ENCODE measurements at places on chromosomes 7 and 10. TPM values are rescaled to one million over a fixed set of nuclear protein-coding genes. Genes with fewer than 3 reads are reported as not detected.
A peak's percentile ranks its signal among the peaks of the same experiment; 100 is the strongest.

GRCh38 chr10:4316161-4316810 is 509.7 kb upstream of the AKR1E2 start:
- no peaks in the 10 kb centered on the region for H3K36me3 ChIP-seq
- ATAC-seq = no peak
- H3K4me1 ChIP-seq = peaks cover 10% of the 10 kb centered on the region

DNA sequence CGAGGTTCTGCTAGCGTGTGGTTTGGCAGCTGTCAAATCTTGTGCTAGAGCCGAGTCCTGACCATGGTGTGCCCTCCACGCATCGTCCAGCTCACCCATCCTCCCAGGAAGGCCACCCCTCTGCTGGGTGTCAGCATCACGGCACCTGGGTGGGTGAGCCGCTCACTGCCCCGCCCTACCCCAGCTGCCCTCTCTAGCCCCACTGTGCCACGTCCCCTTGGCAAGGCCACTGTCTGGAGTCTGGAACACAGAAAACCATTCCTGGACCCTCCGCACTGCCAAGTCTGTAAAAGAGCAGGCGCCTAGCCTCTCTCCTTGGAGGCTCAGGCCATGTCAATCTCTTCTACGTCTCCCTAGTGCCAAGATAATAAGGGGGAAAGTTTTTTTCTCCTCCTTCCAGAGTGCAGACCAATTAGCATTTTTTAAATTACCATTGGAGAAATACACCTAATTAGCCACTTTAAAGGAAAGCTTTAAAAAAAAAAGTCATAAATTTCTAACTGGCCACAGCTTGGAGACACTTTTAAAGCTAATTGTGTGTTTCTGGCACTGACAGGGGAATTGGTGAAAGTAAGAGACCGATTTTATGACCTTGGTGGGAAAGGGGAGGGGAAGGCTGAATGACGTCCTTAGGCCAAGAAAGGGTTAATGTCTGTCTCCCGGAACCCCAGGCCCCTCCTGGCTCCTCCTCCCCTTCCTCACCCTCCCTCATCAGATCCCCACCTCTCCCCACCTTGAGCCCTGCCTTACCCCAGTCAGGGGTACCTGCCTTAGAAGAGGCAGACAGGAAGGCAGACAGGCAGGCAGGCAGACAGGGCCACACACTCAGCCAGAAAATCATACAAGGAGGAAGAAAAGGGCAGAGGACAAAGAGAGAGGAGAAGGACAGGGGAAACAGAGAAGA is 151.2 kb downstream of the PLXNA4 start:
- no peaks in the 10 kb centered on the region for H3K27me3 ChIP-seq
- H3K36me3 ChIP-seq = no peaks in the 10 kb centered on the region
- H3K27ac ChIP-seq = no peak overlapping the region
- no peaks in the 10 kb centered on the region for H3K4me1 ChIP-seq
- H3K4me3 ChIP-seq = no peak overlapping the region

- ATAC-seq = no peak
- no peaks in the 10 kb centered on the region for H3K4me1 ChIP-seq
- H3K27ac ChIP-seq = no peak overlapping the region
Observed at GRCh38 chr7:124100190-124100589, 67.3 kb upstream of the TMEM229A start.

- H3K4me3 ChIP-seq = no peak overlapping the region
- no peaks in the 10 kb centered on the region for H3K4me1 ChIP-seq
- no peaks in the 10 kb centered on the region for H3K36me3 ChIP-seq
- H3K27ac ChIP-seq = no peak overlapping the region
Observed at GRCh38 chr7:7786595-7786994, 68.2 kb upstream of the RPA3 start.

GRCh38 chr10:49620841-49621378 is 7.1 kb downstream of the CHAT start:
- H3K27me3 ChIP-seq = peaks cover 60% of the 10 kb centered on the region
- no peak overlapping the region for H3K4me3 ChIP-seq
- ATAC-seq = no peak
- no peaks in the 10 kb centered on the region for H3K36me3 ChIP-seq
- no peaks in the 10 kb centered on the region for H3K4me1 ChIP-seq

GRCh38 chr10:11684717-11685645 is 57.2 kb upstream of the ECHDC3 start:
- no peaks in the 10 kb centered on the region for H3K4me1 ChIP-seq
- H3K4me3 ChIP-seq = no peak overlapping the region
- peaks cover 7% of the 10 kb centered on the region for H3K27me3 ChIP-seq

DNA sequence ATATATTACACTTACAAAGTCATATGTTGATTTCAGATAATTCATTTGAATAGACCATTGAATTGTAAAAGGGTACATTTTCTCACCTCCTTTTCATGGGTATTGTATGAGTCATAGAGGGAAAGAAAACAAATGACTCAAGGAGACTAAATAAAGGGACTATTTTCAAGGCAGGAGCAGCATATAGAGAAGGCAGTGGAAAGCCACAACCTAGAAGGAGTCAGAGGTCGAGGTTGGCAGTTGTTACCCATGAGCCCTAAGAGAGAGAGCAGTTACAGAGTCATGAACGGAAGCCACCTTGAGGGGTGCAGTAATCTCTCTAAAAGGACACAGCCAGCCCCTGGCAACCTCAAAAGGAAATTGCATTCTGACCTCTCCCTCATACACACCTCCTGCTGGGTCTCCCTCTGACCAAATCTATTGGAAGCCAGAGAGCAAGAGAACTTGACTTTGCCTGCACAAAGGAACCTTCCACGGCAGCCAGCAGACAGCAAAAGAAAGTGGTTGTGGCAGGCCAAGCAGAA is 137.9 kb downstream of the GRM8 start:
- H3K27me3 ChIP-seq = no peaks in the 10 kb centered on the region
- H3K36me3 ChIP-seq = no peaks in the 10 kb centered on the region
- no peak overlapping the region for H3K4me3 ChIP-seq
- H3K27ac ChIP-seq = no peak overlapping the region

GRCh38 chr10:43350686-43351085 is 20.8 kb upstream of the FXYD4 start:
- no peak for ATAC-seq
- H3K4me1 ChIP-seq = no peaks in the 10 kb centered on the region
- H3K27me3 ChIP-seq = peaks cover 17% of the 10 kb centered on the region
- H3K4me3 ChIP-seq = no peak overlapping the region

DNA sequence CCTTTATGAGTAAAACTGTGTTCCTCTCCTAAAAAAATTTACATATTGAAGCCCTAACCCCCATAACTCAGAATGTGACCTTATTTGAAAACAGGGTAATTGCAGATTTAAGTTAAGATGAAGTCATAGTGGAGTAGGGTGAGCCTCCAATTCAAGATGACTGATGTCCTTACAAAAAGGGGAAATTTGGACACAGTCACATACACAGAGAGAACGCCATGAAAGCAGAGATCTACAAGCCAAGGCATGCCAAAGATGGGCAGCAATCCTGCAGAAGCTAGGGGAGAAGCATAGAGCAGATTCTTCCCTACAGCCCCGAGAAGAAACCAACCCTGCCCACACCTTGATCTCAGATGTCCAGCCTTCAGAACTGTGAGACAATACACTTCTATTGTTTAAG is 23.8 kb upstream of the ADD3 start:
- no peak overlapping the region for H3K27ac ChIP-seq
- H3K27me3 ChIP-seq = no peaks in the 10 kb centered on the region
- no peaks in the 10 kb centered on the region for H3K36me3 ChIP-seq
- no peak overlapping the region for H3K4me3 ChIP-seq
- H3K4me1 ChIP-seq = no peaks in the 10 kb centered on the region
- no peak for ATAC-seq

DNA sequence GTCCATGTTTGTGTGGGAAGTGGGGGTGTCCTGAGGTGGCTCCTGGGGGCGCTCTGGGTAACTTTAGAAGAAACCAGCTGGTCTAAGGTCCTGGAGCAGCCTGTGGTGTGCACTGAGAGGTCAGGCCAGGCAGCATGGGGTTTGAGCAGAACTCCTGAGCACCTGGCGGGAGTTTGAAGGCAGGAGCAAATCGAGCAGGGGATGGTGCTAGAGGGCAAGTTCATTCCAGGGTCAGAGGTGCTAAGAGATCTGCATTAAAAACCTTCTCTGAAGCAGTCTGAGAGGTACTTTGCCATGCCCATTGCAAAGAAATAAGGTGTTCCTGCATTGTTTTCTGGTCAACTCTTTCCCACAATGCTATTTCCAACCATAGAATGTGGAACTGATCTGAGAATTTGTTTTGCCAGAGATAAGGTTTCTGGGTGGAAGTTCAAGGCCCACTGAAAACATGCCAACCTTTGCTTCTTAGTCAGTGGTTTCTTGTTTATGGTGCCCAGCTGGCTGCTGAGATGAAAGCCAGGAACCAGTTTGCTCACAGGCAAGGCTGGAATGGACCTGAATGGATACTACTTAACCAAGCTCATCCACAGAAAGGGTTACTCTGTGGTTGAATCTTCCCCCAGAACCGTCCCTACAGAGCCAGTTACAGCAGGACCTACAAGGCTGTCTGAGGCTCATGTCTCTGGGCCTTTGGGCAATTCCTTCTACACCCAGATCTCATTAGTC is 136.3 kb upstream of the TMEM72 start:
- peaks cover 2% of the 10 kb centered on the region for H3K4me1 ChIP-seq
- no peaks in the 10 kb centered on the region for H3K36me3 ChIP-seq
- H3K27ac ChIP-seq = no peak overlapping the region
- no peak overlapping the region for H3K4me3 ChIP-seq

GRCh38 chr10:80077869-80078447 is 507 bp upstream of the TMEM254 start:
- no peaks in the 10 kb centered on the region for H3K27me3 ChIP-seq
- no peak for ATAC-seq
- H3K27ac ChIP-seq = peak overlapping the region; percentile 97
- peak overlapping the region; percentile 76 for H3K4me3 ChIP-seq

DNA sequence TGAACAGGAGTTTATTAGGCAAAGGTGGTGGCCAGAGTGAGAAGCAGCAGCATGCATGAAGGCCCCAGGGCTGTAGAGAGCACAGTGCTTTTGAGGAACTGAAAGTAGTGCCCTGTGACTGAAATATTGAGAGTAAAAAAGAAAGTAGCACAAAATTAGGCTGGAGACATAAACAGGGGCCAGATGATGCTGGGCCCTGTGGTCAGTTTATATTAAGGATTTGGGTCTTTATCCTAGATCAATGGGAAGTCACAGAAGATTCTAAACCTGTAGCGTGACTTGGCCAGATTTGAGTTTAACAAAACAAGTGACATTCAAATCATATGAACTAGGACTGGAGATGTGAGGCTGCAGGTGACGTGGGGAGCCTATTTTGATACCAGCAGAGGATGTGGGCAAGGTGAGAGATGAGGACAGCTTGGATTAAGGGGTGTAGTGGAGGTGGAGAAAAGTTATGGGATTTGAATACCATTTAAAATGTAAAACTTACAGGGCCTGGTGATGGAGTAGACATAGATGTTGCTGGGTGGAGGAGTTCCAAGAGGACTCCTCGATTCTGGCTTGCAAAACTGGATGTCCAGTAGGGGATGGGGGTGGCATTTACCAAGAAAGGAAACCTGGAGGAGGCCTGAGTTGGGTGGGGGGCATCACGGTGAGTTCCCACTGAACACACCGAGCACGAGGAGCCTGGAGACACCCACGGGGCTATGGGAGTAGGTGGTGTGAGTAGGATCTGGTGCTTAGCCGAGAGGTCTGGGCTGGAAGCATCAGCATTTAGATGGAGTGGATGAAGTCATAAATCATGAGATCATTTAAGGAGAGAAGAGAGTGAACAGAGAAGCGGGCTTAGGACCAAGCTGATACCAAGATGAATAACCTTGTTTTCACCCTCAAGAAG is 52.8 kb downstream of the HHEX start:
- no peak overlapping the region for H3K27ac ChIP-seq
- H3K4me1 ChIP-seq = no peaks in the 10 kb centered on the region
- H3K36me3 ChIP-seq = no peaks in the 10 kb centered on the region
- H3K4me3 ChIP-seq = no peak overlapping the region

GRCh38 chr10:65319493-65319892 is 1606.3 kb upstream of the LRRTM3 start:
- no peaks in the 10 kb centered on the region for H3K36me3 ChIP-seq
- H3K4me3 ChIP-seq = no peak overlapping the region
- no peak for ATAC-seq
- no peaks in the 10 kb centered on the region for H3K27me3 ChIP-seq

GRCh38 chr7:8751557-8752231 is 318.3 kb downstream of the NXPH1 start:
- no peak for ATAC-seq
- H3K27me3 ChIP-seq = no peaks in the 10 kb centered on the region
- no peak overlapping the region for H3K4me3 ChIP-seq
- H3K27ac ChIP-seq = no peak overlapping the region
- H3K36me3 ChIP-seq = no peaks in the 10 kb centered on the region

DNA sequence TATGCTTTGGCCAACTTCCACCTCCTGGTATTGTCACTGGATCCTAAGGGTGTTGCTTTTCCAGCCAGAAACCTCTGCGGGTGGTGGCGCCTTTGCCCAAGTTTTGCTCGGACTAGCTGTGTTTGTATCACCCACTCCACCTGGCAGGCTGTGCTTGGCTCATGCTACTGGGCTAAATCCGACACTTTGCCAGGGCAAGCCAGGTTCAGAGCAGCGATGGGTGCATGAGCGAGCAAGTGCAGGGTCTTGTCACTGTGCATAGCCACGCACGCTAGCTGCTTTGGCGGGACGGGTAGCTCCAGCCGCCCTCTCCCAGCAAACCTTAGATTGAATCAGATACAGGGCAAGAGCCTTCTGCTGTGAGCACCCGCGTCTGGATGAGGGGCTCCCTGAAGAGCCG is 737.5 kb downstream of the PCDH15 start:
- H3K27me3 ChIP-seq = no peaks in the 10 kb centered on the region
- no peaks in the 10 kb centered on the region for H3K36me3 ChIP-seq
- H3K27ac ChIP-seq = no peak overlapping the region
- ATAC-seq = no peak
- H3K4me1 ChIP-seq = no peaks in the 10 kb centered on the region

GRCh38 chr10:74238031-74238431 is 87.0 kb downstream of the ADK start:
- no peak for ATAC-seq
- H3K4me1 ChIP-seq = peaks cover 12% of the 10 kb centered on the region
- no peak overlapping the region for H3K4me3 ChIP-seq
- H3K27ac ChIP-seq = no peak overlapping the region

DNA sequence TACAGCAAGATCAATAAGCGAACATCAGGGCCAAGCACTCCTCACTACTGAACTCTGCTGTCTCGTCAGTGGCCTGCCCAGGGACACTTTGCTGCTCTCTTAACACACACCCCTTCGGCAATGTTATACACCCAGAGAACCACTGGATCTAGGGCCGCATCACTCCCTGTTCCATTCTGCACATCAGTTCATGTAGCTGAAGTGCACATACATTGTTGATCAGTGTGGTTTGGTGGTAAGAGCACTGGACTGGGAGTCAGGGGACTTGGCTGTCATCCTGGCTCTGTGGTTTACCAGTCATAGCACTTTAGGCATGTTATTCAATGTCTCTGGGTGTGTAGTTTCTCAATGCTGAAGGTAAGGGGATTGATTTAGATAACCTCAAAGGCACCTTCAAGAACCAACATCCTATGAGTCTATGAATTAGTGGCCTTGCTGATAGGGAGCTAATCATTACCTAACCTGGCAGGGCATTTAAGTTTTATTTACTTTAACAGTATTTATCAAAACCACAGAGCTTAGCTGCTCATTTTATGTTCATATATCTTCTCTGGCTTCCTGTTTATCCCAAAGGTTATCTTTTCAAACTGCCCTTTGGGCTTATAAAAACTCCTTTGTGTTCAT is 24.8 kb downstream of the DUSP5 start:
- no peaks in the 10 kb centered on the region for H3K36me3 ChIP-seq
- no peaks in the 10 kb centered on the region for H3K4me1 ChIP-seq
- H3K27me3 ChIP-seq = no peaks in the 10 kb centered on the region
- no peak overlapping the region for H3K27ac ChIP-seq

NPY gene
- 5.8 TPM for total RNA-seq

TLX1 gene
- not detected for total RNA-seq

SPDYE1 gene
- not detected for total RNA-seq

MCM7 gene
- total RNA-seq = 52.0 TPM

ACSL5 gene
- total RNA-seq = 9.8 TPM

KCNMA1 gene
- 289 TPM for total RNA-seq

OR2A7 gene
- total RNA-seq = 1.1 TPM

HOXA2 gene
- 7.0 TPM for total RNA-seq

RNLS gene
- 18.1 TPM for total RNA-seq

STEAP1 gene
- 12.7 TPM for total RNA-seq

Measured in gastroesophageal sphincter (tissue), 4 donors.